ENCODE measurements at places on chromosomes 6 and 20. TPM values are rescaled to one million over a fixed set of nuclear protein-coding genes. Genes with fewer than 3 reads are reported as not detected.

Gene CASS4
- total RNA-seq: 0.51 TPM

Gene NKAIN4
- not detected for total RNA-seq

DNA sequence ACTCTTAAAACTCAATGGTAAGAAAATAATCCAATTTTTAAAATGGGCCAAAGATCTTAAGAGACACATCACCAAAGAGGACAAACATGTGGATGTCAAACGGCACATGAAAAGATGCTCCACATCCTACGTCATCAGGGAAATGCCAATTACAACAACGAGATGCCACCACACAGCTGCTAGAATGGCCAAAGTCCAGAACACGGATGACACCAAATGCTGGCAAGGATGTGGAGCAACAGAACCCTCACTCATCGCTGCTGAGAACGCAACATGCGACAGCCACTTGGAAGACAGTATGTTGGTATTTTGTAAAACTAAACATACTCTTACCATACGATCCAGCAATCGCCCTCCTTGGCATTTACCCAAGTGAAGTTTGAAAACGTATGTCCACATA is 132.8 kb upstream of the CDH4 start:
- DNase-seq: no peak
- H3K27me3 ChIP-seq: no peaks in the 10 kb centered on the region
- H3K27ac ChIP-seq: no peak overlapping the region
- H3K4me1 ChIP-seq: no peaks in the 10 kb centered on the region

- H3K27me3 ChIP-seq: peaks cover 4% of the 10 kb centered on the region
- no peaks in the 10 kb centered on the region for H3K4me1 ChIP-seq
- no peak for DNase-seq
- no peaks in the 10 kb centered on the region for H3K36me3 ChIP-seq
- no peak overlapping the region for H3K27ac ChIP-seq
Measured at GRCh38 chr6:142444376-142444775, 142.6 kb downstream of the ADGRG6 start.

Gene NHLRC1
- total RNA-seq: 0.88 TPM

GRCh38 chr6:139250296-139251044 is 41.3 kb downstream of the TXLNB start:
- no peak overlapping the region for H3K27ac ChIP-seq
- peaks cover 21% of the 10 kb centered on the region for H3K36me3 ChIP-seq
- no peak overlapping the region for H3K4me3 ChIP-seq
- H3K27me3 ChIP-seq: no peaks in the 10 kb centered on the region
- DNase-seq: peak; percentile 32
- peaks cover 12% of the 10 kb centered on the region for H3K4me1 ChIP-seq

DNA sequence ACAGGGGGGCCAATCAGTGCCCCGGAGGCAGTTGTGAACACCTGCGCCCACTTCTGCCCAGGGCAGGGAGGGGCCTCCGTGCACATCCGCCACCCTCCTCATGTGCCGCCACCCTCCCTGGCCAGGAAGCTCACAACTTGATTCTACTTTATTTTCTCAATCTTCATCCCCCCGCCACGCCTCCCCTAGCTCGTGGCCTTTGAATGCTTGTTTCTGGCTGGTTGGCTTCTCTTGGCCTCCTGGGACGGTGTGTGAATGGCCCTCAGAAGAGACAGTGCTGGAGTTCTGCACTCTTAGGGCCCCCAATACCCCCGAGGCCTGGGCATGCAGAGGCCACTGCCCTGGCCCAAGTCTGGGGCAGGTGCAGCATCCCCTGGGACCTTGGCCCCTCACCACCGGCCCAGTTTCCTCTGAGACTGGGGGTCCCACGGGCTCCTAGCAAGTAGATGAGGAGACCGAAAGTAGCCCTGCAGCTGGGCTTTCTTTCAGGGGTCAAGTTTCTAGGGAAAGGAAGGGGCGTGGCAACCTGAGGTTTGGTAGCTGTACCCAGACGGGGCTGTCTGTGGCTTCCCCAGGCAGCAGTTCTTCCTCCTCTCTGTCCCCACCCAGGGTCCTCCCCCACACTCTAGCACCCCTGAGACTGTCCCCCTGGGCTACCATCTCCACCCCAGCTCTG is 1.3 kb downstream of the RGS19 start:
- peak overlapping the region; percentile 89 for H3K27ac ChIP-seq
- peak; percentile 63 for DNase-seq
- peaks cover 66% of the 10 kb centered on the region for H3K4me1 ChIP-seq
- peak overlapping the region; percentile 87 for H3K4me3 ChIP-seq

DNA sequence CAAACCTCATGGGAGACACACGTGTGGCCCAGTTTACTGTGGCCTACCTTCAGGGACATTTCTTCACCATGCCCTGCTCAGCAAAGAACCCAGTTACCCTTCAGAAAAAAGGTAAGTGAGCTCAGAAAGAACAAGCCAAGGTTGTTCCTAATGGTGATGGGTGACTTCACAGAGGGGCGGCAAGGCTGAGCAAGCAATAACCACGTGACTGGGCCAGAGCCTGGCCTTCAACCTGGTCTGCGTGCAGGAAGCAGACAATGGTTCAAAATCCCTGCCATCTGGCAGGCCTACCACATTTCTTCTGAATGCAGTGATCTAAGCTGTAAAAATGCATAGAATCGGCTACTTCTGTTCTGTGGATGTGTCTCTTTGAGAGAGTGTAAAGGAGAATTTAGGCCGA is 115.5 kb upstream of the CST7 start:
- H3K36me3 ChIP-seq: no peaks in the 10 kb centered on the region
- no peak for DNase-seq
- H3K27ac ChIP-seq: no peak overlapping the region
- no peak overlapping the region for H3K4me3 ChIP-seq
- H3K4me1 ChIP-seq: no peaks in the 10 kb centered on the region

Gene PRPF6
- 75.7 TPM for total RNA-seq

All from activated B cell treated with CpG ODN at 0.5 μM for 24 hours (primary cell).